ENCODE measurements at places on chromosomes 5 and 9. TPM values are rescaled to one million over a fixed set of nuclear protein-coding genes. Genes with fewer than 3 reads are reported as not detected.
A peak's percentile ranks its signal among the peaks of the same experiment; 100 is the strongest.

IL13 gene
- not detected for total RNA-seq

LCN15 gene
- total RNA-seq, result not detected

- no peak for DNase-seq
Observed at GRCh38 chr5:22926574-22926973, 73.4 kb upstream of the CDH12 start.

GRCh38 chr5:107558823-107559375, 111.8 kb downstream of the EFNA5 start:
- no peak for DNase-seq

- DNase-seq, result no peak
Observed at GRCh38 chr9:16184964-16185646, 632.3 kb downstream of the CCDC171 start.

GRCh38 chr5:139019211-139019610, 144.1 kb upstream of the LRRTM2 start:
- DNase-seq, result no peak

DNA sequence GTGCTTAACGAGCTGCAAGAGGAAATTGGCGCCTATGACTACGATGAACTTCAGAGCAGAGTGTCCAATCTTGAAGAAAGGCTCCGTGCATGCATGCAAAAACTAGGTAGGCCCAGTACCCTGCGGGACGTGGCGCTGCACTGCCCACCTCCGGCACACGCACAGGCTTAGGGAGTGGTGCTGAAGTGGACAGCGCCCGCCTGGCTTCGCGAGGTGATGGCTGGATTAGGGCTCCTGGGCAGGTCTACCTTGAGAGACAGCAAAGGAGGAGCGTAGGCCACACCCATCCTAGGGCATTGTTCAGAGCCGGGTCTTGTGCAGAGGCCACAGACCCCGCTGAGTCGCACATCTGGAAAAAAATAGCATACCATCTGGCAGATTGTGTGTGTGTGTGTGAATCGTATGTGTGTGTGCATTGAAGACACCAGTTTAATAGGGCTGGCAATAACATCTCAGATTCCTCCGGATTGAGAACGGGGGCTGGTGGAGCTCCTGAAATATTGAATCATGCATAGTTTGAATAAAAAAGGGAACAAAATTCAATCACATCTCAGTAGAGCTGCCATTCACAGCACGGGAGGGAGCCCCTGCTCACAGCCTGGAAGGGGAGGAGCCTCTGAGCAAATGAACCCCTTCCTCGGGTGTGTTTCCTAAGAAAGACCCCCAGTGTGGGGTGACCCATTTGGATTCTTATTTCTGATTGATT, 11.1 kb downstream of the OLFM1 start:
- no peak for DNase-seq

DNA sequence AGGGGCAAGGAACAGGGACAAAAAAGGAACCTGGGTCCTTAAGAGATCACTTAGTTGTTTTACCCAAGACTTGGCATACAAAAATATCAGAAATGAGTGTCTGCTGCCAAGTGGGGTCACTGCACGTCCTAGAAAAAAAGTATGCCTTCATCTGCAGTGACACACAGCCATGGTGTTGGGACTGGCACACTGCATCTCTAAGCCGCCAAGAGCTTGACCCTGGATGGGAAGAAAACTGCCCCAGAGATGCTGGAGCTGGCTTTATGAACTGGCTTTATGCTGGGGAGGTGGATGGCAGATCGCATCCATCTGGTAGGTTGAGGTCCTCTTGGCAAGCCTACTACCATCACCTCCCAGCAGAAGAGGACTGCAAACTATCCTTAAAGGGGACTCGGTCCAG, 51.7 kb downstream of the IRF1 start:
- no peak for DNase-seq

- DNase-seq, result no peak
Observed at GRCh38 chr5:126416266-126416925, 6.8 kb upstream of the GRAMD2B start.

DNA sequence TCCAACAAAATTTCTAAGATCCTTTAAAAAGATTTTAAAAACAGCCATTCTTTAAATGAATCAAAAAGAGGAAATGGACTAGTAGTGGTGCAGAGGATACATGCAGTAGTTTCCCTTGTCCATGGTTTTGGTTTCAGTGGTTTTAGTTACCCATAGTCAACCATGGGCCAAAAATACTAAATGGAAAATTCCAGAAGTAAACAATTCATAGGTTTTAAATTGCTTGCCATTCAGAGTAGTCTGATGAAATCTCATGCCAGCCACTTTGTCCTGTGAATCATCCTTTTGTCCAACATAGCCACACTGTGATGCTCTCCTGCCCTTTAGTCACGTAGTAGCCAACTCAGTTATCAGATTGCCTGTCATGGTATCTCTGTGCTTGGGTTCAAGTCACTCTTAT, 286.1 kb downstream of the ANXA1 start:
- no peak for DNase-seq

DNA sequence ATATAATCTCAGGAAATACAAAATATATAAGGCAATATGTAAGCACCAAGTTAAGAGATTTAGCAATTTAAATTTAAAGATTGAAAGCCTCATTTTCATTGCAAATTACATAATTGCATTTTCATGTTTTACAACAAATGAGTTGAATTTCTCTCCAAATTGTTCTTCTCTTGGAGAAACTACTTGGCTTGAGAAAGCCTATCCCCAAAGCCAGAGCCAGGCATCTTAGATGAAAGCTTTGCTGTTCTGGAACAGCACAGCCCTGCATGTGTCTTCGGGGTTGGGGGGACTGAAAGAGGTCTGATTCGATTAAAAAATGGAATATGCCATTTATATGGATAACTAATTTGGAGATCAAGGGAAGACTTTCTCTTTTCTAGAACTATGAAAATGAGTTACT, 212.0 kb downstream of the PARP8 start:
- no peak for DNase-seq

DNA sequence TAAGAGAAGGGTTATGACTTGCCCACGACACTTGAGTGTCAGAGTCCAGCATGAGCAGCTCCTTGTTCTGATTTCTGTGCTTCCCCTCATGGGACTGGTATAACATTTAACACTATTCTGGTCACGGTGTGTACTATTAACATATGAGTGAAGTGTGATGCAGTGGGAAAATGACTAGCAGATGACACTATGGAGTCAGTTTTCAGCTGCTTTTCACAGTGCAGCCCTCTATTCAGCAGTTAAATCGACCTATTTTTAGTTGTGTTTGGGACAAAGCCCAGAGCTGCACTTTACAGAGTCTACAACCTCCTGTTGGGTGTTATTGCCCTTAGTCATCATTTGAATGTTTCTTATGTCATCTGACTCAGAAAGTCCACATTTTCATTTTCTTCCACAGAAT, 59.1 kb downstream of the CHSY3 start:
- DNase-seq, result peak; percentile 11

Data from psoas muscle (tissue), 8 donors.